ENCODE measurements at places on chromosomes 2 and 18.

- DNase-seq = no peak
These were observed 4.1 kb downstream of the CCDC195 start for GRCh38 chr2:224711859-224712665.

DNA sequence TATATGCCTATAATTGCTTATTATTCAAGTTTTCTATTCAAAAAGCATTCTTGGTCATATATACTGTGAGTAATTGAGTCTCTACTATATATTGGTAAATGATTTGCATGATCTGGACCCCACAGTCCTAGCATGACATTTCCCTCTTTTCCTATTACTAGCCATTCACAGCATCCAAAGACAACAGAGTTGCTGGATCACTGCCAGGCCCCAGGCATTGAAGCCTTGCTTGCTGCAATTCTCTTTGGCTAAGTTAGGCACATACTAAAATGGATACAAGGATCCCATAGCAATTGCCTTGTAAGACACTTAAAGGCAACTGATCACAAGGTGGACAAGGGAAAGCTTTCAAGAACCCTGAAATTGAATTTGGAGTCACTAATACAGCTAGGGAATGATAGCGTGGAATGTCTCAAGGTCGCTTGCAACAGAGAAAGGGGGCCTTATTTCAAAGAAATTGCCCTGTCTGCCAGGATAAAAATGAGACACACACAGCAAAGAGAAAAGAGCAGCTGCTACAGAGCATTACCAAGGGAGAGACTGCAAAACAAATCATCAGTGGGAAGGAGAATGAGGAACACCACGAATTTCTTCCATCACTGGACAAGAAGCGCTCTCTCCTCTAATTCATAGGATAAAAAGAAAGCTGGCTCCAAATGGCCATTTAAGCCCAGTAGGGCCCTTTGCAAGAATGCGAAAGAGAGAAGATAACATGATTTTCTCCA is 77.1 kb upstream of the EPHA4 start:
- DNase-seq = no peak

DNA sequence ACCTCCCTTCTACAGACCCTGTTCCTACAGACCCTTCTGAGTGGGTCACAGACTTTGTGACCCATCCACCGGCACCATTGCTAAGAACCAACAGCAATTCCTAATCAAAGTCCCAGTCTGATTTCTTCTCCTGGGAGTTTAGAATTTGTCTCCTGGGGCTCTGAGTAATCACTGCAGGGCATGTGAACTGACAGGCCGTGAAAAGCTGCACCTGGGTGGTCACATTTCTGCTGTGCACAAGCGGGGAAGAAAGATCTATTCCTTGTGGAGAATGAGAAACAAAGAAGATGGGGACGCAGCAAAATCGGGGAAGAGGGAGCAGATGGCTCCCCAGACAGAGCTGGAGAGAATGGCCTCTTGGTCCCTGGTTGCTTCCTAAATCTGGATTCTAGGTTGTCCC is 151.0 kb downstream of the ARL4C start:
- no peak for DNase-seq

DNA sequence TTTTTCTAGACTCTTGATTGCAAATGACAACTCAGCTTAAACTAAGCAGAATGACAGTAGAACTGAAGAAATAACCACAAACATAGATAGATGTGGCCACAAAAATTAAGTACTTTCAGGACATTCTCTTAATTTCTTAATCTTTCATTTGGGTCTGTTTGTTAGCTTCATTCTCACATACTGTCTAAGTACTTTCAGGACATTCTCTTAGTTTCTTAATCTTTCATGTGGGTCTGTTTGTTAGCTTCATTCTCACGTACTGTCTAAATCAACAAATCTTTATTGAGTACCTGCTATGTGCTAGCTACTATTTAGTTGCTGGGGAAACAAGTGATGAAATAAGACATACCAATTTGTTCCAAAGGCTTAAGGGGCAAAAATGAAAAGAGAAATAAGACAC is 35.1 kb downstream of the FAM117B start:
- no peak for DNase-seq

GRCh38 chr2:8081130-8081529 is 600.7 kb upstream of the ID2 start:
- no peak for DNase-seq

- no peak for DNase-seq
These were observed 856.8 kb upstream of the ACVR2A start for GRCh38 chr2:146987996-146988395.
